ENCODE measurements at places on chromosomes 2 and 18.

DNA sequence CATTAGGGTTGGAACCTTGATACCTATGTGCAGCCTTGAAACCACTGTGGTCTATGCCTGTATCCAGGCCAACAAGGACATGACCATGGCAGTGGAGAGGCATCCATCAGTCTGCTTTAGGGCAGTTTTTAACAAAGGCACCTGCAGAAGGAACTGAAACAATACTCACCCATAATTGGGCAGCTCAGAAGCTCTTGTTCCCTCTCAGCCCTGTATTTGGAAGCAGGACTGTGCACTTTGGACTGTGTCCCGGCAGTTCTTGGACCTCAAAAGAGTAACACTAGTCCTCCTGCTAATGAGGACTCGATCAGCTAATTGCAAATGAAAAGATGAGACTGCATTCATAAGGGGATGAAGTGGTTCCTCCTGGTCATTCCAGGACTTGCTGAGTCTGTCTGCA, 500.2 kb upstream of the TNP1 start:
- no peak for DNase-seq

DNA sequence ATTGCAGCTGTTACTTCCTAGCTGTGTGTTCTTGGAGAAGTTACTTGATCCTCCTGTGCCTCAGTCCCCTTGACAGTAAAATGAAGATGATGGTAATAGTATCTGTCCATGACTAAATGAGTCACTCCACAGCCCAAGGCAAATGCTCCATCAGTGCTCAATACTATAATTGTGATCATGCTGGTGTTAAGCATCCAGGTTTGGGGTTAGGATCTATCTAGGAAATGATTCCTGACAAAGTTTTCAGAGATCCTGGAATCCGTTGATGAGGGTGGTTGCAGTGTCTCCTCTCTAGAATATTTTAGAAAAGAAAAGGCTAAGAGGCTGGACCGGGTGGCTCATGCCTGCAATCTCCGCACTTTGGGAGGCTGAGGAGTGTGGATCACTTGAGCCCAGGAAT, 2.7 kb upstream of the PRELID3A start:
- DNase-seq = no peak

GRCh38 chr2:232835687-232836208, 34.3 kb upstream of the SNORC start:
- no peak for DNase-seq

- DNase-seq = no peak
These were observed 32.2 kb downstream of the ZNF532 start for GRCh38 chr18:58896734-58897508.

DNA sequence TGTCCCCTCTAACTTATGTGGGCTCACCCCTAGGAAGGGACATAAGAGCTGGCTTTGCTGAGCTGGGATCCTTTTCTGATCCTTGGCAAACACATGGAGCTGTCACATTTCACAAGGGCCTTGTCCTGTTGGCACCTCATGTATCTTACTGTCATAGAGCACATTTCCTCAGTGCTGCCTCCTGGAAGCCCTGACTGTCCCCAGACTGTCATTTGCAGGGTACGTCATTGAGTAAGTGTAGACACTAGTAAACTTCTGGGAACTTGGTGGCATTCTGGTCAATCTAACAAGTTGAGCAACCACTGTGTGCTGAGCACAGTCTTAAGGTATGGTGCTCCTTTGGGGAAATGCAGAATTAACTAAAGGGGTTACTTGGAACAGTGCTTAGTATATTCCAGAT, 94.5 kb upstream of the IL1R2 start:
- no peak for DNase-seq

DNA sequence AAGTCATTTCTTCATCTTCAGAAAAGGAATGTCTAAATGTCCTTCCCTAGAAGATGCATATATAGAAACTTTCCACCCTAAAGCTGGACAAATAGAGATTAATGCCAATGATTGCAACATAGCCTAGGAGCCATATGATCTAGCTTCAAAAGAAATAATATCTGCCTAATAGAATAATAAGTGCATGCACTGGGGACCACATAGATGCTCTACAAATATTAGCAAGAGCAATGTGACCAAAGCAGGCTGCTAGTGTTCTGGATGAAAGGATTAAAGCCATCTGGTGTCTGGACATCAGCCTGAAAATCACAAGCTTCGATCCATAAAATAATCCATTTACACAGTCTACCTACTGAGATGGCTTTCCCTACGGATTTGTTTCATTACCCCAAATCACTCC, 280.1 kb upstream of the KLHL14 start:
- DNase-seq = no peak

DNA sequence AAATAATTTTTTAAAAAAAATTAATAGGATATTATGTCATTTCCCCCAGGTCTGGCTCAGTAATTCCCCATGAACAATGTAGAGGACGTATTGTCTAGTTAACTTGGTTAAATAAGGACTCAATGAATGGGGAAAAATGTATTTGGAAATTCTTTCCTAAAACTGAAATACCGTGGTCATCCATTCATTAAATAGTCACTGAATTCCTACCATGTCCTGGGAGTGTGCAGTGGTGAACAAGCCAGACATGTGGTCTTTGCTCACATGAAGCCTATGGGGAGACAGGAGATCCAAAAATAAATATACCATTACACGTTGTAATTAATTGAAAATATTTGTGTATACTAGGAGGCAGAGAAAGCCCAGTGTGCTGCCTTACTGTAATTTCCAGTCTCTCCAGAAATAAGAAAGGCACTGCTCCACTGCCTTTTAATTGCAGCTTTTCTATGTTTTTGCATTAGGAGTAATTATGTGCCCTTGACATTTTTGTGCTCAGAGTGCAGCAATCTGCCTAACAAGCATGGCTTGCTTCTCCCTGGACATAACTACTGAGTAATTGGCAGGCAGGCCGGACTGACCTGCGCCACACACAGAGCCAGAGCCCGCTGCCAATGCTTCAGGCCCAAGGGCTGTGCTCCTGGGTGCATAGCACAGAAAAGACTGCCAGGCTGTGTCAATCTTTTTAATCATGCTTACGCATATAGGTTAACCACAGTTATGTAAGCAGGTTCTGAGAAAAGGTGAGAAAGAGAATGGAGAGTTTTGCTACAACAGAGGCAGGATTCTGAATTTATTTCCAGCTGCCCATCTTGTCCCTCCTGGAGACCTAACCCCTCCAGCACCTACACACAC, 22.2 kb upstream of the TTC39C start:
- DNase-seq = peak; percentile 39

- DNase-seq = no peak
These were observed 176.5 kb upstream of the CTAGE1 start for GRCh38 chr18:22594155-22594690.

- DNase-seq = peak; percentile 56
These were observed 45.5 kb downstream of the CDC42EP3 start for GRCh38 chr2:37625796-37626571.

DNA sequence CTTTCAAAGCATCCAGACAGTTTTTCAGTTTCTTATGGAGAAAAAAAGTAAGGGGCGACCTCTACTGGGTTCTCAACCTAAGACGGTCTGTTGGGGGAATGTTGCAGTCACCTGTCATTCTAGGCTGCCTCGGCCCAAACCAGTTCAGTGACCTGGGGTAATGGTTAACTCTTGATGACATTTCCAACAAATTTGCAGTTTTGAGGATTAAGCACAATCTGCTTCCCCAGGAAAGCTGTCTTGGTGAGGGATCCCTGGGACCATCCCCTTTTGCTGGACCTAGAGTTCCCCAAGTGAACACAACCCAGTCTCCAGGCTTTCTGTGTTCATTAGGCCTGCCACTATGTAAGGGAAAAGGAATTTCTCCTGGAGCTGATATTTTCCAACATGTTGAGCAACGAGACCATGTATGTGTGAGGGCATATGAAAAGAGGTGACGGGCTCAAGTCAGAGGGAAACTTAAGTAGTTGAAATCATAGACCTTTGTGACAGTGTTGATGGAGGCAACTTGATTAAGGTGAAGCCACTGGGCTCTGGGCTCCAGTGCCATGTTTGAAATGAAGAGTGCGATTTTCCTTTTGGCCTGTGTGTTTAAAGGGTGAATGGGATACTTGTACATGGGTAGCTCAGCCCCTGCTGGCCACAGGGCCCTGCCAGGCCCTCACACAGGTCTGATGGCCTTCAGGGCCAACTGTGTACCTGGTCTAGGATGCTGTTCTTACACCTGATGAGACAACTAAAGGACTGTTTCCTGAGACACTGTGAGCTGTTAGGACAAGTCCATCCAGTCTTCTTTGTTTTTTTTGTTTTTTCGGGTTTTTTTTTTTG, 27.0 kb downstream of the FOSL2 start:
- no peak for DNase-seq

DNA sequence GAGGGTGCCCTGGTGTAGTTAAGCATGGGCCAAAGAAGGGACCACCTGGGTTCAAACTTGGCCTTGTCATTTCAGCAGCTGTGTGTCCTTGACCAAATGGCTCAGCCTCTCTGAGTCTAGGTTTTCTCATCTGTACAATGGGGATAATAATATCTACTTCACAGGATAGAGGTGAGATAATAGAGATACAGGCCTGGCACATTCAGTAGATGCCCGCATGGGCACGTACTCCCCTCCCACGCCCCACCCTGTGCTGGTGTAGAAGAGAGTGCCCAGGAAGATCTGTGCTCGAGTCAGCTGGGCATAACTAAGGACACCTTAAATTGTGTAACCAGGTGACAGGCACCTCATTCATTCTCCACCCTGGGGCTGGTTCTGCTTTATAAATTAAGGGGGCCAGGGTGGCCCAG, 8.4 kb upstream of the TMEM185B start:
- peak; percentile 38 for DNase-seq

GRCh38 chr2:20190170-20190569, 34.8 kb downstream of the SDC1 start:
- DNase-seq = no peak

DNA sequence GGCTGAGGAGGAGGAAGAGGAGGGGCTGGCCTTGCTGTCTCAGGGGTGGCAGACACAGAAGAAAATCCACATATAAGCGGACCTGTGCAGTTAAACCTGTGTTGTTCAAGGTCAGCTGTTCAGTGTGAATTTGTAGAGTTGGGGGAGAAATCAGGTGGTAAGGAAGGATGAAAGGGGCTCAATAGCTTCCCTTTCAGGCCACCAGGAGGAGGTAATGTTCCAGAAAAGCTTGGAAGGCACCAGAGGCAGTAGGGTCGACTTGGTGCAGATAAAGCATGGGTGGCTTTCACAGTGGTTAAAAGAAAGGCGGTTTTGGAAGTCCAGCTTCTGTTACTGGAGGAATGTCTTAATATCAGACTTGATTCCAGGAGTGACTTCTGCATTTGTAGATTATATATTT, 167.4 kb downstream of the THSD7B start:
- DNase-seq = no peak

GRCh38 chr2:201907563-201907881, 101.2 kb downstream of the CDK15 start:
- DNase-seq = no peak

GRCh38 chr18:44770641-44771040, 90.0 kb downstream of the SETBP1 start:
- DNase-seq = no peak

DNA sequence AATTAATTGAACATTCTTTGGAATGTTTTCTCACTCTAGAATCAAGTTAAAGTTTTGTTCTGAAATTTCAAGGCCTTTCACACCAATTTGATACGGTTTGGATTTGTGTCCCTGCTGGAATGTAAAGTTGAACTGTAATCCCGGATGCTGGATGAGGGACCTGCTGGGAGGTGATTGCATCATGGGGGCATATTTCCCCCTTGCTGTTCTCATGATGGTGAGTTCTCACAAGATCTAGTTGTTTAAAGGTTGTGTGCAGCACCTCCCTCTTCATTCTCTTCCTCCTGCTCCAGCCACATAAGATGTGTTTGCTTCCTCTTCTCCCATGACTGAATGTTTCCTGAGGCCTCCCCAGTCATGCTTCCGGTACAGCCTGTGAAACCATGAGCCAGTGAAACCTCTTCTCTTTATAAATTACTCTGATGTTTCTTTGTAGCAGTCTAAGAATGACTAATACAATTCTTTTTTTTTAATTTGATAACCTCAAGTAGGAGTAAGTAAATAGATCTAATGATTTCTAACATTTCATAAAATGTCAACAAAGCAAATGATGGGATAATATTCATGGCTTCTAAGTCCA, 144.2 kb upstream of the CDH7 start:
- DNase-seq = no peak

DNA sequence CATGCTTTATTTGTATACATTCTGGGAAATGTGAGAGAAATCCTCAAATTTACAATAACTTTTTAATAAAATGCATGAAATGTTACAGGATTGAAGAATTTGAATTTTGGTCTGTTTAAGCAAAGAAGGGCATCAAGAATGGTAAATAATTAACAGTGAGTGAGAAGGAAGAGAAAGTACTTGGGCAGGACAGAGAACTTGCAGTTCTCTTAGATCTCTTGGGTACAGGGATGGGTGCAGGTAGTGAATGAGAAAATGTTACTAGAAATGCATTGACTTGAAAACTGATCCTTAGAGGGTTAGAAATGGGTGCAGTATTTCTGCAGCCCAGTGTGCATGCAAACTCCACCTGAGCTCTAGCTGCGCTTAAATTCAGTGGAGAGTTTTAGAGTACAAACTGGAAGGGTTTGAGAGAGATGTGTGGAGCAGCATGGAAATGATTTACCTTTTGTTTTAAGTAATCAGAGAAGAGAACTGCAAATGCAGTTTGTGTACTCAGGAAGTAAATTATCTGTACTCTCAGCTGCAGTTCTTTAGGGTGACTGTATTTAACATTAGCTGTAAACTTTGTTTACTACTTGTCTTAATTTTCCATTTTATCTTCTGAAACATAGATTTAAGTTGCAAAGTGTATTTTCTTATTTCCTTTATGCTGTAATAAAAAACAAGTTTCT, 51.0 kb upstream of the RAB27B start:
- DNase-seq = no peak

GRCh38 chr18:31064130-31064529, 21.6 kb upstream of the DSC3 start:
- DNase-seq = no peak

- no peak for DNase-seq
These were observed 254.4 kb downstream of the KCNE4 start for GRCh38 chr2:223306371-223306770.

GRCh38 chr2:197294260-197294659, 16.3 kb downstream of the ANKRD44 start:
- DNase-seq = peak; percentile 44

- no peak for DNase-seq
These were observed 617.3 kb upstream of the REG3G start for GRCh38 chr2:78407960-78408794.

DNA sequence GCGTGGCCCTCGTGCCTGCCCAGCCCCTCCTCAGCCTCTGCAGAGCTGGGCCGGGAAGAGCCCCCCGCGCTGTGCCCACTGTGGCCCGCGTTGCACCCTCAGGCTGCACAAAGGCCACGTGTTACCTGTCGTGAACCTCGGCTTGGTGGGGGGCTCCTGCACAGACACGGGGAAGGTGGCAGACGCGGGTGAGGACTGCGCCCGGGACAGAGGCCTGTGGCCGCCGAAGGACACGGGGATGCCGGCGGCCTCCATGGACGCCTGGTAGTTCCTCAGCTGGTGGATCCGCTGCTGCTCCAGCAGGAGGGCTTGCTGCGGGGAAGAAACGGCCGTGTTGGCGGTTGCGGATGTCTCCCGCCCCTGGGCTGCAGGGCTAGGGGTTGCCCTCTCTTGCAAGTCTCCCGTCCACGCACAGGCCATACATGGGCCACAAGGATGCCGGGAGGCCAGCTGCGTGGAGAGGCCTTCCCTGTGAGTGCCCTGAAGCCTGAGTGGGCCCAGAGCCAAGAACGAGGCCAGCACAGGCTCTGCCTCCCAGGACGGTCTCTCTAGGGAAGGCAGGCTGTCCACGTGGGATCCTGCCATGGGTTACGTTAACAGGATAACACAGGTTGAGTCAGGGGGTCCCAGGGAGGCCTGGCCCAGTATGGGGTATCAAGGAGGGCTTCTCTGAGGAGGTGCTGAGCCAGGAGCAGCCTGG, 263.7 kb downstream of the TWIST2 start:
- DNase-seq = no peak

GRCh38 chr2:102315921-102316320, 4.6 kb downstream of the IL1RL1 start:
- DNase-seq = no peak
